Fibroblast of the conjunctiva (primary cell): ENCODE measurements at places on chromosomes 12 and 14.

DNA sequence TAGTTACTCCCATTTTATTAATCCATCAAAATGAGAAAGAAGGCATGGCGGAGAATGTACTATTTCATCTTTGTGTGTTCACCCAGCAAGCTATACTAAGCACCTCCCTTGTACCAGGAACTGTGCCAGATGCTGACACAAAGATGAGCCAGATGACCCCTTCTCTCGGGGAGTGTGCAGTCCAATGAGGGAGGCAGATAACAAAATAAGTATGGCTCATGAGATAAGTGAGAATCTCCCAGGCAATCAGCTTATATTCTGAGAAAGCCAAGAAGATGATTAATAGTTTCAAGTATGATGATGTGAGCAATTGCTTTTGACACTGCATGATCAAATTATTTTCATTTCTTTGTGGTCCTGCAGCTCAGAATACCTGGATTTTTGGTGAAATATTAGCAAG is 1.3 kb upstream of the TMEM233 start:
- DNase-seq: no peak

GRCh38 chr12:24541193-24541871 is 407.6 kb downstream of the BCAT1 start:
- no peak for DNase-seq

DNA sequence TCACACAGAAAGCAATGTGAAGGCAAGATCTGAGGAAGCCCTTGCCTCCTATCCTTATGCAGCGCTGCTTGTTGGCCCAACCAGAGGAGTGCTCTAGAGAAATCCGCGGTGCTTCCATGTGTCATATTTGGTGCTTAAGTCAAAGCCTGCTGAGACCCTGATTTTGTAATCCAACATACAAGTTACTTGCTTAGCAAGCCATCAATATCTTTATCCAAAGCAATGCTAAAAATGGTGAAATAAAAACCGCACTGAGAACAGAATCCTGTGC is 250.0 kb downstream of the MED13L start:
- no peak for DNase-seq

GRCh38 chr12:53197011-53197640 is 9.9 kb downstream of the ITGB7 start:
- no peak for DNase-seq

DNA sequence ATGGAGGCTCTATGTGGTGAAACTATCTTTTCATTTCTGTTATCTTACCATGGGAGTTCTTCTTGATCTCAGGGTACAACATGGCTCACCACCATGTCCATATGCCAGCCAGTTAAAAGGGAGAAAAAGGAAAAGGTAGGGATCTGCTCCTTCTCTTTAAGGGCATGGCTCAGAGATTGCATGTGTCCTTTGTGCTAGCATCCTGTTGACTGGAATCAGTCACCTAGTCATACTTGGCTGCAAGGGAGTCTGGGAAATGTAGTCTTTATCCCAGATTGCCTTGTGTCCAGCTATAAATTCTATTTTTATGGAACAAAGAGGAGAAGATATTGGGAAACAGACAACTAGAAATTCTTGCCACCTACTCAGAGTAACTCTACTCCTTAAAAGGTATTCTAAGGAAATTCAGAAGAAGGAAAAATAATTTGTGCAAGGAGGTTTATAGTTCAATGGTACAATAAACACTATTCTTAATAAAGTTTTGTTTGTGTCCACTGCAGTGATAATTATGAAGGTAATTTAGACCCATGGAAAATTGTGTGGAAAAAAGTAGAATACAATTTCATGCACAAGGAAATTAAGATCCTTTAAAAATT is 86.4 kb upstream of the RPH3A start:
- no peak for DNase-seq

- DNase-seq: peak; percentile 78
Observed at GRCh38 chr12:93776581-93777018, 99.4 kb downstream of the CRADD start.

- DNase-seq: no peak
Observed at GRCh38 chr12:94225947-94226630, 77.7 kb downstream of the PLXNC1 start.

- DNase-seq: no peak
Observed at GRCh38 chr14:104313674-104314073, 175.3 kb downstream of the KIF26A start.
